ENCODE measurements at places on chromosomes 2 and 18. TPM values are rescaled to one million over a fixed set of nuclear protein-coding genes. Genes with fewer than 3 reads are reported as not detected.

POTEI gene
- total RNA-seq = 0.13 TPM

BAZ2B gene
- 2.1 TPM for total RNA-seq

ABCG5 gene
- not detected for total RNA-seq

ZNF804A gene
- total RNA-seq = 3.6 TPM
